Fibroblast of skin of right quadriceps (primary cell): ENCODE measurements at places on chromosomes 4 and X.
A peak's percentile ranks its signal among the peaks of the same experiment; 100 is the strongest.

DNA sequence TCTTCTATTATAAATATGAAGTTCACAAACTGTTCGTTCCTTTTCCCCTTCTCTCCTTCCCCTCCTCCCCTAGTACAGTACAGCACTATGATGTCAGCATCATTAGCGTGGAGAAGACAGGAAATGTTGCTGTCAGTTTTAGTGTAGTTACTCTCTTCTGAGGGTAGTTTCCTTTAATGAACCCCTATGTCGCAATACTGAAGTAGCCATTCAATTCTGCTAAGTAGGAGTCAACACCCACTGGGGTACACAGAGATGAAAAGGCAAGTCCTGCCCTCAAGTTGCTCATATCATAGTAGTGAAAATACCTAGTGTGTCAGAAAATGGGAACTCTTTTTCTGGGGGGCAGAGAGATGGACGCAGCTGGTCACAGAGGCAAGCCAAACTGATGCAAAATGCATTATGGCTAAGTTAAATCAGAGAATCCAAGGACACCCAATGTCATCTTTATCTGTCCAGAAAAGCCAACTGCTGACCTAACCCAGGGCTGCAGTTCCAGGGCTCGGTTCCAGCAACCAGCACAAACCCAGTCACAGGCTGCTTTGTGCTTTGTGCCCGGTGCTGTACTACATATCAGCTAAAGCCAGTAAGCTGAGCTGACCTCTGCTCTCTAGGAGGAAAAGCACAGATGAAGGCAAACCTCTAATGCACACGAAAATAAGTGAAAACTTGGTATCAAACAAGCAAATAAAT lies 31.5 kb downstream of the GRIA3 start:
- peak; percentile 5 for DNase-seq

- DNase-seq, result no peak
Observed at GRCh38 chr4:3472411-3473141, 9.5 kb downstream of the DOK7 start.

- DNase-seq, result no peak
Observed at GRCh38 chr4:67723341-67723740, 22.4 kb upstream of the UBA6 start.

- no peak for DNase-seq
Observed at GRCh38 chr4:100581337-100581736, 63.5 kb upstream of the EMCN start.

GRCh38 chr4:144213371-144213770 lies 72.9 kb upstream of the GYPA start:
- DNase-seq, result no peak

- DNase-seq, result no peak
Observed at GRCh38 chrX:155086961-155087735, 15.8 kb downstream of the BRCC3 start.

DNA sequence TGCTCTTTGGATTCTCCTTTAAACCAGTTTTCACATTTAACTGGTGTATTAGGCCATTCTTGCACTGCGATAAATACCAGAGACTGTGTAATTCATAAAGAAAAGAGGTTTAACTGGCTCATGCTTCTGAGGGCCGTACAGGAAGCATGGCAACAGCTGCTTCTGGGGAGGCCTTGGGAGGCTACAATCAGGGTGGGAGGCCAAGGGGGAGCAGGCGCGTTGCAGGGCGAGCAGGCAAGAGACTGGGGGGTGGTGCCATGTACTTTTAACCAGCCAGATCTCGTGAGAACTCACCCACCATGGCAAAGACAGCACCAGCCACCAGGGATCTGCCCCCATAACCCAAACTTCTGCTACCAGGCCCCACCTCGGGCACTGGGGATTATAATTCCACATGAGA lies 38.1 kb downstream of the RNF212 start:
- no peak for DNase-seq

DNA sequence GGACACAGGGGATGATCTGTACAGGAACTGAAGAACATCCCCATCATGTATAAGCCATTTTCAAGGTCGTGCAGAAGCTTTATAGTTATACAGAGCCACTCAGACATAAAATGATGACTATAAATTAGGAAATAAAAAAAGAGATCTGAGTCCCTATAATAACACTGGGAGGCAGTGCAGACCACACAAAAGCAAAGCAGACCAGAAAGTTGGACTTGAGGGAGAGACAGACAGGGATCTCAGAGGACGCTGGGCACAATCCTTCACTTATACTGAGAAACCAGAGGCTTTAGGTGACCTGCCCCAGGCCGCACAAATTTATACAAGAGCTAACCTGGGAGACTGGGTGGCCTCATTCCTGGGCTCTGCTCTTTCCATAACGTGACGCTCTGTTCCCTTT lies 70.5 kb downstream of the HADH start:
- peak; percentile 56 for DNase-seq

DNA sequence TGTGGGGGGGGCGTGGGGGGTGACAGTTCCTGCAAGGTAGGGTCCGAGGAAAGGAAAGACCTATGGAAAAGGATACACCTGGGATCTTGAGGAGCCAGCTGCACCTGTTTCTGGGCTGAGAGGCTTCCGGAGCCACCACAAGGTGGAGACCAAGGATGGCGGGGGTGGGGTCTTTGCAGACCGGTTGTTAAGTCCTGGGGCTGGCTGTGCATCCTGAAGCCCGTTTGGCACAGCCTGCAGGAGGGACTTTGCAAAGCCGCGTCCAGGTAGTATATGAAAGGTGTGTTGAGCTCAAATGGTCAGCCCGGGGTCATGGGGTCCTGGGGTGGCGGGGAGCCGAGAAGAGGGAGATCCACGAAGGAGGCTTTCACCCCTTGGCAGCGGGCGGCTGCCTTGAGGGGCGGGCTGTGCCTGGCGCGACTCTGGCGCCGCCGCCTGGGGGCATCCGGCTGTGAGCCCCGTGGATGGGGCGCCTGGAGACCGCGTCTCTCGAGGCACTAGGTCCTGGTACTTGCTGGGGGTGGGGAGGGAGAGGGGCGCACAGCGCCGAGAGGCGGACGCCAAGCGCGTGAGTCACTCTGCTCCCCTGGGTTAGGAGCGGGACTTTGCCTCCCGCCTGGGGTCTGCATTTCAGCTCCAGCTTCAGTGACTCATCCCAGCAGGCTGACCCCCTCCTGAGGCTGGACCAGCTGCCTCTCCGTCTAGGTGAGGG lies 58.2 kb upstream of the DYNLT3 start:
- peak; percentile 70 for DNase-seq

DNA sequence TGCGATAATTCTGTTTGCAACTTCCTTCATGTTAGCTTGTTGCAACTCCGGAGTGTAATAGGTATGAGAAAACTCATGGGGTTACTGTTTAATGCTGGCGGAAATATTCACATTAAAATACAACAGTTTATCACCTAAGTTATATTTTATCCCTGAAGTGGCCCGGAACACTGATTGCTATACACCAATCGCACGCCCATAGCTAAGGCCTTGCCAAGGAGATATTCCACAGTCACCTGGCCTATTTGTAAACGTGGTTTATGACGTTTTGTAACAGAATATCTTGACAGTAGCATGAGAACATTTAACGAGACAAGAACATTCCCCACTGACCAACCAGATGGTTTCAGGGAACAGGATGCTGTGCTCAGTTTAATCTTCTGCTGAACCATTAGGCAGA lies 23.2 kb upstream of the FAM90A26 start:
- DNase-seq, result no peak

GRCh38 chrX:41664375-41664901 lies 24.3 kb upstream of the GPR34 start:
- no peak for DNase-seq

DNA sequence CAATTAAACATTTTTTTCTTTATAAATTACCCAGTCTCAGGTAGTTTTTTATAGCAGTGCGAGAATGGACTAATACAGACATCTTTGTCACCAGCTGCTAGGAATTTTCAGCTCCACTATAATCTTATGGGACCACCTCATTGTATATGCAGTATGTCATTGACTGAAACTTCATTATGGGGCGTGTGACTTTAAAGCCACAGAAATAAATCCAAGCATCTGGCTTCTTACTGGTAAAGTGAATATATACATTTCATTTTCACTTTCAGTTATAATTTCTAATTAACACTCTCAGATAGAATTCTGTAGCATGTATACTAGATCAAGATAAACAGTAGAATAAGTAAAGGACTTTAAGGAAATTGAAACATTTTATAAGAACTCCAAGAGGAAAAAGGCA lies 21.9 kb downstream of the IL15 start:
- DNase-seq, result no peak

GRCh38 chr4:165006886-165007285 lies 24.9 kb upstream of the TRIM60 start:
- DNase-seq, result no peak

DNA sequence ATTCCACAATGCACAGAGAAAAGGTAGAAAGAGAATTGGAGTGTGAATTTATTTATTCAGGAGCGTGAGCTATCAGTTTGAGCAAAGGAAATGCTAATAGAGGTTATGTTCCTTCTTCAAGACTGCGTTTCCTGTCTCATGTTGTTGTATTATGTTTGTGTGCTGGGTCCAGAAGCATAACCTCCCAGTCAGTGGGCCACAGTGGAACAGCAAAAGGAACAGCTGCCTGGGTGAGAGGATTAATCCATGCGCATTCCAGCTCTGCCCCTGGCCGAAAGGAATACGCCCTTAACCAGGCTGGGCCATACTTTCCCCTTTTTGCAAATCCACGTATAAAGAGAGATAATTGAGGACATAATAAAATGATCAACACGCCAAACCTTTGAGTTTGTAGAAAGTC lies 32.4 kb upstream of the ARX start:
- no peak for DNase-seq

GRCh38 chr4:95170176-95170575 lies 378.6 kb downstream of the UNC5C start:
- DNase-seq, result no peak

GRCh38 chr4:88533937-88534750 lies 10.6 kb upstream of the PYURF start:
- DNase-seq, result peak; percentile 92

DNA sequence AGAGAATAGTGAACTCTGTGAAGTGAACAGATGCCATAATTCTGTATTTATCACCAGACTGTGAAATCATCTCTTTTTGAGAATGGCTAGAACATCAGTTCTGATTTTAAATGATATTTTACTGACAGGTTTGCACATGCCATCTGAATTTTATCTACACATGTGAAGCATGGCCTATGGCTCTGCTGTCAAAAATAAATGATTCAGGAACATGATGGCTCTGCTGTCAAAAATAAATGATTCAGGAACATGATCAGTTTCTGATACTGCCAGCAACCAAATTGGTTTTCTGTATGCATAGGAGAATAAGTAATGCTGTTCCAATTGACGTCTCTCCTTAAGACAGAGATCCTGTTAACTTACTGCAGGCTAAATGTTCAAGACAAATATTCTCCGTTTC lies 70.6 kb upstream of the TLL1 start:
- no peak for DNase-seq

DNA sequence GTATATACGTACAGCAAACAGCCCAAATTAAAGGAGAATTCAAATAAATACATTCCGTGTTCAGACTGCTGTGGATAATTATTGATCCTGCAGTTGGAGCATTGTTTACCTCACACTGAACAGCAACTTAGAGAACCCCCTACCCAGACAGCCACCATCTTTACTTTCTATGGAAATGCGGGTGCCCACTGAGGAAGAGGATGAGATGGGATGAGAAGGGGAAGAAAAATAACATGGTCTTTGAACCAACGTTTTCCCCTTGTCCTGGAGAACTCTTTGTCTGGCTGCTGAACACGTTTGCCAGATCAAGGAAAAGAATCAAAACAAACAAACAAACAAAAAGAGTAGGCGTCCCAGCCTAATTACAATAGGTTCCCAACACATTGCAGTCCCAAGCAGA lies 1.5 kb downstream of the TSPAN5 start:
- DNase-seq, result no peak

DNA sequence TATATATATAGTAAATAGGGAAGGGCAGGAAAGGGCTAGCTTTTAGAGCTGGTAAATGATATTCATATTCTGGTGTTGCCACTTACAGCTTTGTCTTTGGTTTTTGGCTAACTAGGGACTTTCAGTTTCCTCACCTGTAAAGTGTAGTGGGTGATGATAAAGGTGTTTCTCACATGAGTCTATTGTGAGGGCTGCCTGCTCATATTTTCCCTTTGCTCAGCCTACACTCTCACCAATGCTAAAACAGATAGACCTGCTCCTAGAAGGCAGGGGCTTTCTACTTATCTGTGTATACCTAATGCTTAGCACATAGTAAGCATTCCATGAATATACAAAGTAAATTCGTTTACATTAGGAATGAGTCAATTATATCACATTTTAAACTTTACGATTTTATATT lies 137.2 kb upstream of the HS3ST1 start:
- DNase-seq, result no peak

- DNase-seq, result no peak
Observed at GRCh38 chr4:95049551-95050233, 291.9 kb downstream of the BMPR1B start.

DNA sequence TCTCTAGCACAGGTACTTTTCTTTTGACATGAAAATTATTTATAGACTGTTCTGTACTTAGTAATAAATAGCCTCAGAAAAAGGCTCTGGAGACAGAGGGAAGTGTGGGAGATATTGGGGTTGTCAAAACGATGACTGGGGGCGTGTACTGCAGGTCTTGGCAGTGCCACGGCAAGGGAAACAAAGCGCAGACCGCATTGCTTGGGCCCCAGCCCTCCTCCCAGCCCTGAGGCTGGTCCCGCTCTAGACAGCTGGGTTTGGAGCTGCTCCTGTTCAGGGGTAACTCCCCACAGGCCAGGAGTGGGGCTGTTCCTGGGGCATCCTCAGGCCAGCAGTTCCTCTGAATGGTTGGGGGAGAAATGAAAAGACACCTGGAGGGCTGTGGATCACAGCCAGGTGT lies 131.7 kb downstream of the RASL11B start:
- no peak for DNase-seq

- peak; percentile 2 for DNase-seq
Observed at GRCh38 chr4:174523025-174523693, 871 bp upstream of the HPGD start.

DNA sequence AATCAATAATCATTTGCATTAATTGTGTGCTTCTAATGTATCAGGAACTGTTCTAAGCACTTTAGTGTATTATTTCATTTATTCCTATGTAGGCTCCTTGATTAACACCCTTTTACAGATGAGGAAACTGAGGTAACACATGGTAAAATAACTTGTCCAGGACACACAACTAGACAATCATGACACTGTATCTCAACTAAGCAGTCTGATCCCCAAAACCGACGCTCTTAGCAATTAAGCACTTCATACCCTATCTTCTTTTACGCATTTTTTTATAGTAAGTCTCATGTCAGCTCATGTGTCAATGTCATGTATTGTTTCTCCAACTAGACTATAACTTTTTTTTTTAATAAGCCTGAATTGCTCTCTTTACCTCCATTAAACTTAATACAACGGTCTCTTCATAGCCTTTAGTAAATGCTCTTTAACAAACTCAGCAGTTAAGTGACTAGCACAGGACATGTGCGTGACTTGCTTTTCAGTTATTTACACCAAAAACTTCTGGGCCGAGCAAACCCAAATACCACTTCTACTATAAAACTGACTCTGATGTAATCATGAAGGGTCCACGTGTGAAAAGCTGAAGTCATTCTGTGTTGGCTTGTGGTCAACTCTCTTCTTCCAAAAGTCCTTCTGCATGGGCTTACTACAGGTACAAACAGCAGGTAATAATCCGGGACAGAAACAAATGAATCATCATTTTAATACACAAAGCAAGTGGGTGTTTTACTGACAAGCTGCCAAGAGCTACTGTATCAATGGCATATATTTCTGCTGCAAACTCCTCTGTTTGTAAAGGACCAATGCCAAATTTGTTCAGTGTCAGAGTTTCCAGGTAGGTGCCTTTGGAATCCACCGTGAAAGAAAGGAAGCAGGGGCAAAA lies 7.9 kb upstream of the AMBN start:
- no peak for DNase-seq
